ENCODE measurements at places on chromosomes 2 and 18. TPM values are rescaled to one million over a fixed set of nuclear protein-coding genes. Genes with fewer than 3 reads are reported as not detected.

BMPR2 gene
- total RNA-seq = 26.9 TPM

GKN2 gene
- not detected for total RNA-seq

OTOS gene
- not detected for total RNA-seq

POTEC gene
- total RNA-seq = not detected

ACKR3 gene
- total RNA-seq = 15.8 TPM

UGT1A3 gene
- not detected for total RNA-seq

ABCG8 gene
- not detected for total RNA-seq

NOP58 gene
- total RNA-seq = 26.2 TPM

CD302 gene
- total RNA-seq = 18.7 TPM

IL1B gene
- total RNA-seq = 0.09 TPM

DSEL gene
- total RNA-seq = 32.3 TPM

MSTN gene
- total RNA-seq = under 0.01 TPM

CYP26B1 gene
- 0.51 TPM for total RNA-seq

IER3IP1 gene
- 20.1 TPM for total RNA-seq

LCT gene
- not detected for total RNA-seq

IL36G gene
- total RNA-seq = not detected

SCG2 gene
- 0.47 TPM for total RNA-seq

MTLN gene
- 60.8 TPM for total RNA-seq
